ENCODE measurements at places on chromosomes 4 and X.

- DNase-seq = no peak
Observed at GRCh38 chr4:3783693-3784306, 17.6 kb downstream of the ADRA2C start.

DNA sequence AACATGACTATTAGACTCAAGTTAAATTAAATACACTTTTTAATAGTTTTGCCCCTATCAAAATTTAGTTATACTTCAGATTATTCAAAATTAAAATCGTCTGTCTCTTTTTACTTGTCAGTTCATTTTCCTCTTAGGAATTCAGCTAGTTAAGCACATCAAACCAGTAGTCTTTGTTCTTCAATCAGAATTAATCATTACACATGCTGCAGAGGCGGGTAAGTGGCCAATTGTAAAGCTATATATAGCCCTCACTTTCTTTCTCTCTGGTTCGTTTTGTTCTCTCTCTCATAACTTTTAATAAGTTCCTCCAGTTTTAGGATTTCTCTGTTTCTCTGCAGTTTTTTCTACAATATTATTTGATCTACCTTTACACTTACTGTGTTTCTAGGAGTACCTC is 359.1 kb upstream of the PABPC4L start:
- DNase-seq = no peak

- no peak for DNase-seq
Observed at GRCh38 chr4:88244816-88245579, 39.4 kb downstream of the PPM1K start.

- no peak for DNase-seq
Observed at GRCh38 chr4:142741995-142742394, 104.1 kb downstream of the INPP4B start.

GRCh38 chr4:175891851-175892250 is 79.8 kb upstream of the GPM6A start:
- DNase-seq = no peak

DNA sequence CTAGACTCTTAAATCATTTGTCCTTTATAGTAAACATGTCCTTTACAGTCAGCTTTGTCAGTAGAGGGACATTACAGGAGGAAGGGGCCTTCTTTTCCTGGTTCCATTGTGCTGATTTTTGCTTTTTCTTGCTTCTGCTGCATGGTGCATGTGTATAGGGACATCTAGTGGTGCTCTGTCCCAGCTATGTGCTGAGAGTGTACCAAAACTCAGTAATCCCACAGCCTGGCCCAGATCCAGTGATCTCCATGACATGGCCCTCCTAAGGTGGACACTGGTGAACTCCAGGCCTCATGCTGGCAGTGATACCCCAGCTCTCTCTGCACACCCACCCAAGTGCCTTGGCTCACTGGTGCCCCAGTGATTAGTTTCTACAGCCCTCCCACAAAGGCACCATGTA is 45.2 kb downstream of the MAGEB17 start:
- no peak for DNase-seq

DNA sequence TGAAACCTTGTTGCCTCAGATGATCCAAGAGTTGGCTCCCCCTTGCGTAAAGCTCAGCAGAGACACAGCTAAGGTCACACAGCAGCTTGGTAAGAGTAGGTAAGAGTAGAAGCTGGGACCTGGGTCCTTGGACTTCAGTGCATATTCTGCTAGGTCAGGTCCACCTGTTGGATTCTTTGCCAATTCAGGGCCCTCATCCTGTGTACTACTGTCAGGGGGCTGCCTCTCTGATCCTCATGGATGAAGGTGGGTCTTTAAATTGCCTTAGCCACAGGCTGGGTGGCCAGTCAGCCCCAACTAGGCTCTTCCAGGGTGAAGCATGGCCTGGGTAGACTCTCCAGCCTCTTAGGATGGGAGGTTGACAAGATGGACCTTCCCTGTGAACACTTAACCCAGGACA is 155.8 kb downstream of the AMMECR1 start:
- DNase-seq = no peak

DNA sequence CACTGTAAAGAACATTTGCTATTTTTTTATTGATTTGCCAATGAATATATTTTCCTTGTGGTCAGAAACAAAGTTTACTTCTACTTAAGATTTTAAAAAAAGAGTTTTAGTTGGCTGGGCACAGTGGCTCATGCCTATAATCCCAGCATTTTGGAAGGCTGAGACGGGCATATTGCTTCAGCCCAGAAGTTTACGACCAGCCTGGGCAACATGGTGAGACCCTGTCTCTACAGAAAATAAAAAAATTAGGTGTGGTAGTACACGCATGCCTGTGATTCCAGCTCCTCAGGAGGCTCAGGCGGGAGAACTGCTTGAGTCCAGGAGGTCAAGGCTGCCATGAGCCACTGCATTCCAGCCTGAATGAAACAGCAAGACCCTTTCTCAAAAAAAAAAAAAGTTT is 36.8 kb downstream of the LRP2BP start:
- no peak for DNase-seq

DNA sequence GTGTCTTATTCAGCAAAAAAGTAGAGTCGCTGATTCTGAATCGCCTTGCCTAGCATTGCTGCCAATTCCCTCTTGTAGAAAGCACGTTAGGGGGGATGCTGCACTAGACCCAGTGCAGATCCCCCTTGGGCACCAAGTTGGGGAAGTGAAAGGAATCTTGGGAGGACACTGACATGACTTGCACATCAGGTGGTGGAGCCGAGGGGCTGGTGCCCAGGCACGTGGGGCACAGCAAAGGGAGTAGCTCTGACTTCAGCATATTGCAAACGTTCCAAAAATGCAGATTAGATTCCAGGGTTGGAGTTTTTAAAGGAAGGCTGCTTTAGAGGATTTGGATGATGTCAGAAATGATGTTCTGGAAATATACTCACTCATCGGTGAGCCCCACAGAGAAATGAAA is 47.4 kb upstream of the GPM6B start:
- no peak for DNase-seq

GRCh38 chr4:93444860-93445259 is 383.7 kb upstream of the ATOH1 start:
- no peak for DNase-seq

DNA sequence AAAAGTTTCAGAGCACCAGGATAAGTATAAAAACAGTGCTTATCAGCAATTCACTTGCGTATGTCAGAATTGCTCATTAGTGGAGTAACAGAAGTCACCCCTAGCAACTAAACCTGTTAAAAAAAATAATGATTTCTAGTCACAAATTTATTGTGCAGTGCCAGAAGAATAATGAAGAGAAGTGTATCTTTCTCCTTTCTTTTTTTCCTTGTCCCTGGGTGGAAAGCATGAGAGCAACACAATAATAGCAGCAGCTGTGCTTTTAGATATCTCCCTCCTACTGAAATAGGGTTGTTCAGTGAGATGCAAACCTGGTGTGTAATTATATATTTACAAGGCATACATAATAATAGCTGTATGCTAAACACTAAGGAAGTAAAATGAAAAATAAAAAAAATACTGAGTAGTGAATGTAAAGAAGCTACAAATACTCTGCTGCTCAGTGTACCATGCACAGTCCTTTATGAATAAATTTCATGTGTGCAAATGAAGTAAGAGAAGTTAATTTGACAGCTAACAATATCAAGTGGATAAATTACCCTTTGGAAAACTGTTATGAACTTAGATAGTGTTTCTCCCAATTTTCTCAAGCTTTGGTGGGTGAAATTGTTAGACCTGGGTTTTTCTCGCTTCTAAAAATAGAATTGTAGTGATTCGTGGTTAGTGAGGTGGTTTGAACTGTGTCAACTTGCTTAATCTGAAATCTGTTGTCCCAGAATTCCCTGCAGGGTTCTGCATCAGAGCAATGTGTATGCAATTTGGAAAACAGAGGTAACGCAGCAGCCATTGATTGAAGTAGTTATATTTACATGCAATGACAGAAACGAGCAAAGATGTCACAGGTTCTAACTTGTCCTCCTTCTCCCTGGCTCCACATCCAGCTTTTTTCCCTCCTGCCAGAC is 125.7 kb upstream of the NDST3 start:
- DNase-seq = no peak

DNA sequence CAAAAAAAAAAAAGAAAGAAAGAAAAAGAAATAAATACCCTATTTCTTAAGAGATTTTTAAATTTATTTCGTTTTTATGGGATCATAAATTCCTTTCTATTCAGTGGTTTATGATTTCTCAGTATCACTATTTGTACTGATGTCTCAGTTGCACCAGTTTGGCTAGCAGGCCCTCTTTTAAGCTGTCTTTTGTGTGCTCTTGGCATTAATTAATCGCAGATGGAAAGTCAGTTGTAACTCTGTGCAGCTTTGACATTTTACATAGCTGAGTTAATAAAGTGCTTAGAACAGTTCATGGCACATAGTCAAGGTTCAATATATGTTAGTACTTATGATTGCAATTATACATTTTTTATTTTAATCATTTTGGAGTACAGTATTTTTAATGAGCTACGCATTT is 123.7 kb upstream of the NUDT6 start:
- DNase-seq = no peak

- DNase-seq = no peak
Observed at GRCh38 chrX:33132569-33132968, 78.8 kb downstream of the DMD start.

GRCh38 chr4:176622251-176622948 is 170.3 kb downstream of the VEGFC start:
- DNase-seq = no peak

- DNase-seq = no peak
Observed at GRCh38 chr4:54700986-54701385, 43.2 kb downstream of the KIT start.

- no peak for DNase-seq
Observed at GRCh38 chr4:117264072-117264471, 178.7 kb upstream of the TRAM1L1 start.

DNA sequence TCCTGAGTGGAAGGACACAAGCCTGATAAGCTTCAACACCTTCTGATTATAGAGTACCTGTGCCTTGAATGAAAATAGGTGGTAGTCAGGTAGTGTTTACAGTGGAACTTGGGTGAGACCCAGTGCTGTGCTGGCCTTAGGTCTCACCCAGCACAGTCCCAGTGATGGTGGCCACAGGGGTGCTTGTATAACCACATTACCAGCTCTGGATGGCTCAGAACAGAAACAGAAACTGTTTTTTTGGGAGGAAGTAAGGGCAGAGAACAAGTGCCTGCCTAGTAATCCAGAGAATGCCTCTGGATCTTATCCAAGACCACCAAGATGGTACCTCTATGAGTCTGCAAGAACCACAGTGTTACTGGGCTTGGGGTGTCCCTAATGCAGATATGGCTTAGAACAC is 171.5 kb upstream of the DIPK2B start:
- DNase-seq = no peak

- no peak for DNase-seq
Observed at GRCh38 chr4:17027495-17027894, 129.1 kb upstream of the LDB2 start.

All from GM18507 (cell line).